Choroid plexus epithelial cell (primary cell): ENCODE measurements at places on chromosomes 11 and 22.

GRCh38 chr11:119643212-119643875, 85.7 kb downstream of the NECTIN1 start:
- no peak for DNase-seq

- no peak for DNase-seq
Observed at GRCh38 chr22:26651815-26652214, 5.6 kb upstream of the MIAT start.

DNA sequence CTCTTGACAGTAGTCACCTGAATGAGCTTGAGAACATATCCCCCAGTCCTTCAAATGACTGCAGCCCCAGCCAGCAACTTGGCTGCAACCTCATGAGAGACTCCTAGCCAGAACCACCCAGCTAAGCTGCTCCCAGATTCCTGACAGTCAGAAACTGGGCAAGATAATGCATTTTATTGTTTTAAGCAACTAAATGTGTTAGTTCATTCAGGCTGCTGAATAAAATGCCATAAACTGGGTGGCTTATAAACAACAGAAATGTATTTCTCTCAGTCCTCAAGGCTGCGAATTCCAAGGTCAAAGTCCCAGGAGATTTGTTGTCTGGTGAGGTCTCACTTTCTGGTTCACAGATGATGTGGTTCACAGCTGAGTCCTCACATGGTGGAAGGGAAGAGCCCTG, 5.8 kb upstream of the PAMR1 start:
- no peak for DNase-seq

DNA sequence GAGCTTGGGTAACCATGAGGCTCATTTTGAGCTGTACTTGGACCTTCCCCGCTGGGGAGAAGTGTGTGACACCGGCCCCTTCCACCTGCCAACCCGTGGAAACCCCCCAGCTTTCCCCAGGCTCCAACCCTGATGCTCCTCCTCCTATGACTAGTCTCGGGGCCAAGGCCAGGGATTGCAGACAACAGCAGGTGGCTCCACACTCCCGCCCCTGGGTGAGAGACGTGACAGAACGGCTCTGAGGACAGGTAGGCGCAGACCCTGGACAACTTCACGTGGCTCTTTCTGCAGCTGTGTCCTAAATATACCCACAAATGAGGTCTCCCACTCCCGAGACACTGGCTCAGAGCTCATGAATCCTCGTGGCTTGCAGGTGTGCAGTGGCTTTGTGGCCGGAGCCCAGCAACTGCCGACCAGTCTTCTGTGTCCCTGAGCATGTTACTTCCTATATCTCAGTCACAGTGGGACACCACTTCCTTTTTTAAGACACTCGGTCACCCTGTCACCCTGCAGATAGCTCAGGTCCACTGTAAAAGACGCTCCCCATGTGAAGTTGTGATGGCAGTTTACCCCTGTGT, 55.2 kb downstream of the NECTIN1 start:
- DNase-seq: no peak

DNA sequence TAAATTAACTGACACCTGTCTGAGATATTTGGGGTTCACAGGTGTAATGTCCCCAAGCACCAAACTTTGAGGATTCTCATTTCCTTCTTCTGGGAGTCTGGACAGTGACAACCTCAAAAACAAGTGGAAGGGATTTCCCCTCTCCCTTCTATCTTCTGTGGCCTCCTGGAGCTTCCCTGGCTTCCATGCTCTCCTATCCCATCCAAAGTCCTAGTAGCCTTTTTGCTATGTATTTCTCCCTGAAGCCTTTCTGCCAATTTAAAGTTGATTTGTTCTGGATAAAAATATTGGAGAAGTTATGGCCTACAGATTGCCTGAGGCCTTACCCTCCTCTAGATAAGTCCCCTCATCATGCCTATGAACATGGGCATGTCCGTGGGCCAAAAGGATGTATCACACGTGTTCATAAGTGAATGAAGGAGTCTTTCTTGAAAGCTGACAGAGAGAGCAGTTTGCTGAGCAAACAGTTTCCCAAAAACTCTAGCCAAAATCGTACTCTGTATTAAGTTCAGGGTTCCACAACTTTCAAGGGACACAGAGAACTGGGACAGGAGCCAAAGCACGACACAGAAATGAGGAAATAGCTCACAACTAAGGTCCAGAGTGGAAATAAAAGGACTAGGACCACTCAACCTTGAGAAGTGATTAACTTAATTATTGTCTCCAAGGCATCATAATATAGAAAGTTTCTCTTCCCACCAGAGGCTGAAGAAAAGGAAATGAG, 6.7 kb downstream of the HEPACAM start:
- no peak for DNase-seq
